ENCODE measurements at places on chromosomes 6 and 20.

DNA sequence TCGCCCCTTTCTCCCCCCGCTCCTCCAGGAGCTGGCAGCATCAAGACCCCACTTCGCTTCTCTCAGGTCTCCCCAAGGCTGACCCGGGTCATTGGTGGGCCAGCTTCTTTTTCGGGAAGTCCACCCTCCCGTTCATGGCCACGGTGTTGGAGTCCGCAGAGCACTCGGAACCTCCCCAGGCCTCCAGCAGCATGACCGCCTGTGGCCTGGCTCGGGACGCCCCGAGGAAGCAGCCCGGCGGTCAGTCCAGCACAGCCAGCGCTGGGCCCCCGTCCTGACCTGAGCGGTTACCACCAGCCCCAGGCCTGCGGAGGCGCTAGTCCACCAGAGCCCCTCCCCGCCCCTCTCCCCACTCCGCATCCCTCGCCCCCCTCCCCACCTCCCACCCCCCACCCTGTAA lies 1.0 kb downstream of the PPDPF start:
- no peak for DNase-seq

GRCh38 chr20:37970856-37971245 lies 62.4 kb downstream of the TTI1 start:
- DNase-seq: no peak

DNA sequence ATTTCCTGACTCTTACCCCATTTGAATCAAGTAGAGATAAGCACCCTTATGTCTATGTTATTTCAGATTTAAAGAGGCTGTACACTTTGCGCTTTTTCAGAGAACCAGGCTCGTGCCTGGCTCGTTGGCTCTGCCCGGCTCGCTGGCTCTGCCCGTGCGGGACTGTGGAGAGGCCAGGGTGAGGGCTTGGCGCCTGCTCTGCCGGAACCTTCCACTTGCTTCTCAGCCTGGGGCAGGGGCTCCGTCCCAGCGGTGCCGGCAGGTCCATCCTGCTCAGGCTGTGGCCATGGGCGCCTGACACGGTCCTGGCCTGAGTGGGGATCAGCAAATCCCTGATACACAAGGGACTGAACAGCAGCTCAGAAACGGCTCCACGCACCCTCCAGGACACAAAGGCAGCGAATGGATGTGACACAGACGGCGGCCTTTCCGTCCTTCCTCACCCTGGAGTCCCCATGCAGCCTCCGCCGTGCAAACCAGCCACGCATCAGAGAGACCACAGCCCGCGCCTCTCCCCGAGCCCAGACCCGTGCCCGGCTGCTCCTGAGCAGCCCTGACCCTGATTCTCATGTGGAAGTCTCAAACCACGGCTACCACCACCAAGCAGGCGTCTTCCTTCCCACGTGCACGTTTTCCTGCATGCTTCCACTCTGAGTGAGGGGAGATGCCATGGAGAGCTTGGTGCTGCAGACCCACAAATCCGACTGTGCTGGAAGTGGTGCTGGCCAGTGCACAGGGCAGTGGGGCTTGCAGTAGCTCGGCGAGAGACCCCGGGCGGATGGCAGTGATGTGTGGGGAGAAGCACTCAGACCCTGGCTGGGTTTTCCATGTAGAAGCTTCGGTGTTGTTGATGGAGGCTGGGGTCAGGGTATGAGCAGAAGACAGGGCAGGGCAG lies 233.9 kb downstream of the ERMARD start:
- DNase-seq: no peak

DNA sequence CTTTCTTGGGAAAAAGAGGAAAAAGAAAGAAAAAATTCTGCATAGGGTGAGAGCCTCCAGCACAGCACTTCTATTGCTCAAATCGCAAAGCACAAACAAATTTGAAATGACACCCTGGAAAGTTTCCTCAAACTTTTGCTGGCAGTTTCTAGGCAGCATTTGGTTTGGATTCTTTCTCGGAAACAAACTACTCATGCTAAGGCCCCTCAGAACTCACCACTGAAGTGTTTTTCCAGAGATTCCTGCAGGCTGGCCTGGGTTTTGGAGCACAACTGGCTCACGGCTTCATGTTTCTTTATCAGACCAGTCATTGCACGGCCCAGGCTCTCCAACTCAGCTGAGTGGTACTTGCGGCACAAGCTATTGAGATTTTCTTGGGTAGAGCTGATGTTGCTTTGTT lies 237.8 kb downstream of the SYNE1 start:
- DNase-seq: no peak

GRCh38 chr6:160054271-160054670 lies 67.3 kb upstream of the SLC22A1 start:
- no peak for DNase-seq

DNA sequence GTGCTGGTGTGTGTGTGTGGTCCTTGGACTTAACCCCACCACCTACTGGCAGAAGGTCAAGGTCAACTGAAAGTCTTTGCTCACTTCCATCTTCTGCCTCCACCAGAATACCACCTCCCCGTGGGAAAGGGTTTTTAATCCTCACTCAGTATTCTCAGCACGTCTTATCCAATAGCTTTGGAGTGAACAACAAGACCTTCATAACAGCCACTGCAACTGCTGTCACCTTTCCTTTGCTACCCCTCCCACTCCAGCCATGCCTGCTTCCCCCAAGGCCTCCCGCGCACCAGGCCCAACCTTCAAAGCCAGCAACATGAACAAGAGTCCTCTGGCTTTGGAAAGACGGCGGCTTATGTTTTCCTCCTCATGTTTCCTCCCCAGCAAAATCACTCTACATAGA lies 787 bp upstream of the BTN2A2 start:
- DNase-seq: no peak
